ENCODE measurements at places on chromosomes 3 and 15.

- DNase-seq = no peak
These were observed 1193.0 kb upstream of the GBE1 start for GRCh38 chr3:82954486-82954885.

DNA sequence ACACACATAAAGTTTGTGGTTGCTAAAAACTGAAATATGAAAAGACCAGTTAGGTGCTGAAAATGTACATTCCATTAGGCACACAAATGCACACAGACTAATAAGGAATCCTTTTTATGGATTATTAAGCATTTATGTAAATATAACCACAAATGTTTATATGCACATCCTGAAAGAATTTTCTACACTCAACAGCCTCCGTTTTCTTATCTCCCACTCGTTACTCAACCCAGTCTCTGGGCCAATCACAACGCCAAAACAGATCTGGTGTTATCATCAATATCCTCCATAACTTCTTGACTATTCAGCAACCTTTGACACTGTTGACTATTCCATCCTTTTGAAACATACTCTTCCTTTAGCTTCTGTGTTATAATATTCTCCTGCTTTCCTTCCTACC, 136.4 kb downstream of the ATP8B4 start:
- peak; percentile 39 for DNase-seq

DNA sequence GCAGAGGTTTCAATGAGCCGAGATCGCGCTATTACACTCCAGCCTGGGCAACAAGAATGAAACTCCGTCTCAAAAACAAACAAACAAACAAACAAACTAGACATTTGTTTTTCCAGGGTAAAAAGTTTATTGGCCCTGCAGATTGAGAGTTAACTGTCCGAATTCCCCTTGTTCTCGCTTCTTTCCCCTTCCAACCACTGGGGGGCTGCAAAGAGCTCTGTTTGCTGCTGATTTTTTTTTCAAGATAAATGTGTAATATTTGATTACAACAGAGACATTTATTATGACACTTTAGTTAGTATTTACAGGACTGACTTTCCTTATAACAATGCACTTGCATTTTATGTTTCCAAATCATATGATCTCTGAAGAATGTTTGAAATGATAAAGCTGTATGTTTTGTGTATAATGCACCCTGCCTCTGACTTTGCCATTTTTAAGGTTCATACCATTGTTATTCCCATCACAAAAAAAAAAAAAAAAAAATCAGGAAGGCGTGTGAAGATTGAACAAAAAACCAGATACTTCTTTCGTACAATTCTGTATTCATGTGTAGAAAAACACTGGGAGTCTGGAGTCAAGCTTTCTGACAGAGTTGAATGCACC, 2.8 kb downstream of the CLSTN2 start:
- DNase-seq = peak; percentile 55

DNA sequence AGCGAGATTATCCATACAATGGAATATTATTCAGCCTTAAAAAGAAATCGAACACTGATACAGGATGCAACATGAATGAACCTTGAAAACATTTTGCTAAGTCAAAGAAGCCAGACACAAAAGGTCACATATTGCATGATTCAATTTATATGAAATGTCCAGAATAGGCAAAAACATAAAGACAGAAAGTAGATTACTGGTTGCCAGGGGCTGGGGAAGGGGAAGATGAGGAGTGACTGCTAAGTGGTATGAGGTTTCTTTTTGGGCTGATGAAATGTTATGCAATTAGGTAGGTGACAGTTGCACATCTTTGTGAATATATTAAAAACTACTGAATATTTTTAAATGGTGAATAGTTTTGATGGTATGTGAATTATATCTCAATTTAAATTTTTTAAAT, 38.3 kb downstream of the LRRFIP2 start:
- no peak for DNase-seq

DNA sequence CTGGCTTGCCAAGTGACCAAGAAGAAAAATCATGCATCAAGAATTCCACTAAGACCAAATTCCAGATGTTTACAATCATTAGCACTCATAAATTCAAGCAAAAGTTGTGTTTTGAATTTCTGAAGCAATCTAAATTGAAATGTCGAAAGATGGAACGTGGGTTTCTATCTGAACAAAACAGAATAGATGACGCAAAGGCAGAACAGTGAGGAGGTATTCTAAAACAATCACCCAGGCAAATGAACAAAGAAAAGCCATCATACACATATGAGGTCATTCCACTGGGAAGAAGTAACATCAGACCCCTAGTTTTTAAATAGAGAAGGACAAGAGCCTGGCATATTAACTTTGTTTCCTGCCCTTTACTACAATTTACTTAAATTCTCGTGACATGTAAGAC, 58.0 kb downstream of the MCF2L2 start:
- no peak for DNase-seq

DNA sequence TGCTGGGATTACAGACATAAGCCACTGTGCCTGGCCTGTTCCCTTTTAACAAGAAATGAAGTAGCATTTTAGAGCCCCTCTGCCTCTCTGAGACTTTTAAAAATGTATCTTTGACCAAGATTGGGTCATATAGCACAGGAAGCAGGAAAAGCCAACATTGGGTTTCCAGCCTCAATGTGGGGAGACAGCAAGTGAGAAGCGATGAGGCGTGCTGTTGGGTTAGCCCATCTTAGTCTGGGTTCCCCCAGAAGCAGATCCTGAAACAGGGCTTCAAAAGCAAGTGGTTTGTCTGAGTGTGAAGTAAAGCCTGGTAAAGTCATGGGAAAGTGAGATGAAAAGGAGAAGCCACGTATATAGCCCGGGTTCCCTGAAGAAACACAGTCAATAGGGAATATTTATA, 48.2 kb downstream of the SV2B start:
- no peak for DNase-seq

- no peak for DNase-seq
These were observed 16.3 kb downstream of the CCDC13 start for GRCh38 chr3:42756681-42757213.

- DNase-seq = no peak
These were observed 176.7 kb downstream of the SMAD6 start for GRCh38 chr15:66878761-66879160.

GRCh38 chr3:81760924-81761903, at the start of gene GBE1:
TSS of gene GBE1 (minus strand) at chr3:81761645. CDS start at chr3:81761517, 128 bp downstream.
- no peak for DNase-seq

GRCh38 chr3:30704931-30705890, 98.8 kb downstream of the TGFBR2 start:
- no peak for DNase-seq

GRCh38 chr15:79779746-79780145, 117.1 kb downstream of the MTHFS start:
- DNase-seq = no peak

GRCh38 chr3:50630877-50631276, 13.9 kb downstream of the MAPKAPK3 start:
- DNase-seq = no peak

- no peak for DNase-seq
These were observed 9.1 kb upstream of the USP3 start for GRCh38 chr15:63495343-63495742.

DNA sequence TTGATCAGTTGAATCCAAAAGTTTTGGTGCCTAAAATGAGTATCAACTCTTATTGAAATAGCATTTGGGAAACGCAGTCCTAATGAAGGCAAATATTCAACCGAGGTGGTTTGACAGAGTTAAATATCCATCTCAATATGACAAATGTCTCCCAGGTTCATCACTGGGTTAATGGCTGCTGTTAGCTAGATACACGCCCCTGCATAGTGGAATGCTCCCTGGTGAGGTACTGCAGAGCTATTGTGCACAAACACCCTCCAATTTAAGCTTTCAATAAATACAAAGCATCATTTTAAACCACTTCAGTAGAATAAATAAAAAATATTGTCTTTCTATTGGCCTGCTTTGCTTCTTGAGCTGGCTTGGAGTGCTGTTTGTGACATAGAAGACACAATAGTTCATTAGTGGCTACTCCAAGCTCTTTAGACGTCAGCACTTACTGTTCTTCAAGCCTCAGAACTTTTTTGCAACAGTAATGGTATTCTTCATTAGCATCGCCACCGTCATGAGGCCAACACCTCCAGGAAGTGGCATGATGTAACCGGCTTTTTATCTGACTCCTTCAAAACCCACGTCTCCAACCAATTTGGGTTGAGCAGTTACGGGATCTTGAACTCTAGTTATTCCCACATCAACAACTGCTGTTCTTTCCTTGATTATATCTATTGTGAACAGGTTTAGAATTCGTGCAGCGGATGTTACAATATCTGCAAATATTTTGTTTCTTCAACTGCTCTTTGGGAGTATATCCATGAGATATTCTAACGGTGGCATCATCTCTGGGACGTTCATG, 1159.6 kb upstream of the EPHA6 start:
- DNase-seq = no peak

- no peak for DNase-seq
These were observed 39.0 kb downstream of the SIDT1 start for GRCh38 chr3:113571360-113571759.

DNA sequence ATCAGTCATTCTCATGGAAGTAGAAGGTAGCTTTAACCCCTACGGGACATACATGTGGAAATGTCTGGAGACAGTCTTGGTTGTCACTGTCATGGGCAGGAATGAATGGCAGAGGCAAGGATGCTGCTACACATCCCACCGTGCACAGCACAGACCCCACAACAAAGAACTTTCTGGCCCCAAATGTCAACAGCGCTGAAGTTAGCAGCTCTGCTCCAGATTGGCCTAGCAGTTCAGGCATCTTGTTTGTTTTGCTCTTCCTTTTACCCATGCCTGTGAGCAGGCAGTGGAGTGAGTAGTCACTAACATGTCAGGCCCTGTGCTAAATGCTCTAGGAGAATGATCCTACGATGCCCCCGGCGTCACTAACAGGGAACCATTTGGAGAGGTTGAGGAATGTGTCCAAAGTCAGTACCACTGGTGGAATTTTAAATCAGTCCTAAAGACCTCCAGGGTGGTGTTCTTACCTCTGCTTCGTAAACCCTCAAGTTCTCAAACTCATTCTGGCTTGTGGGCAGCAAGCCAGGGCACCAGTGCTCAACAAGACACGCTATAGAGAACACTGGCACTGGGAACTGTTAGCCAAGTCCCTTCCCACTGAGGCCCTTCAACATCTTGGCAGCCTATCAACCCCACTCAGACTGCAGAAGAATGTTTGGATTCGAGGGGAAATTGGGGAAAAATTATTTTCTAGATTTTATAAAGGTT, 142.2 kb downstream of the FOXP1 start:
- DNase-seq = no peak

DNA sequence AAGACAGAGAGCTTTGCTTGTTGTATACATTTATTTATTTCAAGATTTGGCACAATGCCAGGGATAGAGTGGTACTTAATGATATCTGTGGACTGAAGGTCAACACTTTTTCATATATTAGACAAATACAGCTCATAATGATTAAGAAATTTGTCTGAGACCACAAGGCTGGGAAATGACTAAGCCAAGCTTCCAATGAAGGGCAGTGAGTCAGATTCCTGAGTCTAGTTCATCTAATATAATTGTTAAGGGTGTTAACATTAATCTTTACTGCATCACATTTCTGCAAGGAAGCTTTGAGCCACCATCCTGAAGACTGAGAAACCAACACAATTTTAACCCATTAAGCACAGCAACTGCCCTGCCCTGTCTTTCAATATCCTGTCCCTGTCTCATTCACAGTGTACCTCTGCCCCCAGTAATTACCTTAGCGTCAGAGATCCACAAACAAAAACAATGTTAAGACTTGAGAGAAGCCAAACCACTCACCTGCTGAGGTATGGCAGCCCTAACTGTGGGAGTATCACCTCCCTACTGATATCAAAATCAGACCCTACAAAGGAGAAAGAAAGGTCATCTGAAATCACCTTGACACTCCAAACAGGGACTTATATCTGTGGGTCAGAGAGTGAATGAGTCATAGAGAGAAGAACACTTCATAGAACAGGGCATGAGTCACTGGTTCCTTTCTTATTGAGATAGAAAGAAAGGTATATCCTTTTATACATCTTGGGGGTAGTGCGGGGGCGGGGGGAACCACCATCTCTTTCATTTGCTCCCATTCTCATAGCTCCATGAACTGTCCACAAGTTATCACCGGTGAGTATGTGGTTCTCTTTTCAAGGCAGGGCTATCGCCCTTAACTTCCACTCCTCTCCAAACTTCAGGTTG, 74.7 kb downstream of the MAGI1 start:
- no peak for DNase-seq

- DNase-seq = no peak
These were observed 541.1 kb downstream of the MECOM start for GRCh38 chr3:169122416-169122815.

- no peak for DNase-seq
These were observed 61.0 kb downstream of the OTOL1 start for GRCh38 chr3:161557445-161558150.

DNA sequence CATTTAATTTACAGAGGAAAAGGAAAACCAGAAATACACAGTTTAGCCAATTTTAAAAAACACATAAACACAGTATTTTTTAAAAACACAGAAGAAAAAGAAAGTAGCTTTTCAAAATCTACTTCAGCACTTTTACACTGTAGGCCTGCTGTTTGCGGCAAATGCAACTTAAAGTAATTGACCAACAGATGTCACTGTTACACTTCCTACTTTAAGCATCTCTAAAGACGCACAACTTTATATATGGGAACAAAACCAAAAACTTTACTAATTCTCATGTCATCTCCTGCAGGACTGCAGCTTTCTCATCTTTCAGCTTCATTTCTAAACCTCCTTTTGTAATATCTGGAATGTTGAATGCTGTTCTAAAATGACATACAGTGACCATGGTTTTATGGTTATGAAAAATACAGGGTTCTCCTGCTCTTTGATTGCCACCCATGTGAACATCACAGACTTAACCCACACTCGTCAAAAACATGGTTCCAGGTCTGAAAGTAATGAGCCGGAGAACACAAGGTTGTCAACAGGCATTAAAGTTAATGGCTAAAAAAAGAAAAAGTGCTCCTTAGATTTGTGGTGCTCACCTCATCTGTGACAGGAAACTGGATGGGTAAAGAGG, 107.9 kb downstream of the FMN1 start:
- DNase-seq = peak; percentile 12

DNA sequence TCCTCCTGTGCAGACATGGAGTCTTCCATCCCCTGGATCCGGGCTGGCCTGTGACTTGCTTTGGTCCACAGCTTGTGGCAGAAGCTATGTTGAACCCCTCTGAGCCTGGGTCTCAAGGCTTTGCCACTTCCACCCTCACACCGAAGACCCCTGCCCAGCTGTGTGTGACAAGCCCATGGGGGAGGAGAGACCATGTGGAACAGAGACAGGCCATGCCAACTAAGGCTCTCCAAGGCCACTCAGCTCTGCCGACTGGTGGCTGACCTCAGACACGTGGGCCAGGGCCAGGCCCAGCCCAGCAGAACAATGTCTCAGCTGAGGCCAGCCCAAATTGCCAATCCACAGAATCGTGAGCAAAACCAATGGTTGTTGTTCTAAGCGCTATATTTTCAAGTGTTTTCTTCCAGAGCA, 16.4 kb upstream of the CFAP100 start:
- no peak for DNase-seq

- DNase-seq = no peak
These were observed 67.9 kb downstream of the UNC13C start for GRCh38 chr15:54046093-54046492.

DNA sequence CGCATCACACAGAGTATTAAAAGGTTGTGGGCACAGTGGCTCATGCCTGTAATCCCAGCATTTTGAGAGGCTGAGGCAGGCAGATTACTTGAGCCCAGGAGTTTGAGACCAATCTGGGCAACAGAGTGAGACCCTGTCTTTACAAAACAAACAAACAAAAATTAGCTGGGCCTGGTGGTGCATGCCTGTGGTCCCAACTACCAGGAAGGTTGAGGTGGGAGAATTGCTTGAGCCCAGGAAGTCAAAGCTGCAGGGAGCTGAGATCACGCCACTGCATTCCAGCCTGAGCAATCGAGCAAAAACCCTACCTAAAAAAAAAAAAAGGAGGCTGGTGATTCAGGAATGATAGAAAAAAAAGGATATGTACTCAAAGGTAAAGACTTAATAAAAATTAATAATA, 28.2 kb upstream of the ST6GAL1 start:
- no peak for DNase-seq

All from SK-N-MC (cell line).